ENCODE measurements at places on chromosomes 7 and 10. TPM values are rescaled to one million over a fixed set of nuclear protein-coding genes. Genes with fewer than 3 reads are reported as not detected.

DNA sequence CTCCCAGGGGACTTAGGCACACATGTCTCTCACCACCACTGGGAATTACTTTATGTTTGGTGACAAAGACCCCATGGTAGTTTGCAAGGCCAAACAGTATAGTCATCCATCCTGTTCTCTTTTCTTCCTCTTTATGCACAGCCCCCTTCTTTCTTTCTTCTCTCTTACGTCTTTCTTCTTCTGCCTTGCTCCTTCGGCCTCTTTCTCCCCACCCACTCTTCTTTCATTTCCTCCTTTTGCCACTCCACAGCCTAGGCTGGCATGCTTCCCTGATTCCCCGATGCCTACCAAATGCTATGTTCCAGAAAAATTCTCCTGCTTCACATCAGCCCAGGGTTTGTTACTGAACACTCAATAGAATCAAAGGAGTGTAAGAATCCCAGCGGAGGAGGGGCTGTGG, 62.4 kb upstream of the MKLN1 start:
- no peak for DNase-seq

DNA sequence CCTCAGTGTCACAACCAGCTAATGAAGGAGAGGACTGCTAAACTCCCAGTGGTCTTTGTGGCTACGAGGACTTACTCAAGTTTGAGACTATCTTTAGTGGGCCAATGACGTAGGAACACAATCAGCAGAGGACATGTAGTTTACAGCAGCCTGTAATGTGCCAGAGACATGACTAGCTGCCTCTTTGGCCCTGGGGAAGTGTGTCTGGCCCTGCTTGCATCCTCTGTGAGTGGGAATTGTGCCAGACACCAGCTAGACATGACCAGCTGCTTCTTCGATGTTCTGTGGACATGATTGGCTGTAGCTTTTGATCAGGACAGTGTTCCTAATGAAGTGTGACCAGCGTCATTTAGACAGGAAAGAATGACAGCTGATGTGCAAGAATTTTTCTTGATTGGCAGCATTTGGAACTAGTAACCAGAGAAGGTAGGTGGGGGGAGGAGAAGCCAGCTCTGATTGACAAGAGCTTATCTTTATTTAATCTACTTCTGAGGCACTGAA, 141.7 kb downstream of the AUTS2 start:
- peak; percentile 70 for DNase-seq

CALHM1 gene
- total RNA-seq, result 0.61 TPM

BTBD16 gene
- not detected for total RNA-seq

DNA sequence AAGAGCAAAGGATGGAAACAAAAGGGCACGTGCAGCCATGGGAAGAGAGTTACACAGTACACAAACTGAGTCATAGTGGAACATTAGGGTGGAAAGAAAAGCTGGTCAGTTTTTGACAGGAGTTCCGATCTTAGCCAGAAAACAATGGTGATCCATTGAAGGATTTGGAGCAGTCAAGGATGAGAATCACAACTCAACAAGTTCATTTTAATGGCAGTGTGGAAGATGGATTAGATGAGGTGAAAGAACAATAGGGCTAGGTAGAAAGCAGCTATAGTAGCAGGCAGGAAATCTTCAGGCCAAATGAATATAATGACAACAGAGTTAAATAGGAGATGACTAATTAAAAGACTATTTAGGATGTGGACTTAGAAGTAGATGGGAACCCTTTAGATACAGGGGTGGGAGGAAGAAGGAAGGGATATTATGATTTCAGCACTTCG, 136.3 kb downstream of the DOCK4 start:
- DNase-seq, result no peak

CCT6A gene
- total RNA-seq, result 149 TPM

GRCh38 chr10:50326172-50326555, 74.8 kb upstream of the ASAH2 start:
- no peak for DNase-seq

SPDYE2 gene
- not detected for total RNA-seq

GRCh38 chr10:91520661-91521060, 110.5 kb downstream of the HECTD2 start:
- no peak for DNase-seq
